ENCODE measurements at places on chromosomes 2 and 18.

DNA sequence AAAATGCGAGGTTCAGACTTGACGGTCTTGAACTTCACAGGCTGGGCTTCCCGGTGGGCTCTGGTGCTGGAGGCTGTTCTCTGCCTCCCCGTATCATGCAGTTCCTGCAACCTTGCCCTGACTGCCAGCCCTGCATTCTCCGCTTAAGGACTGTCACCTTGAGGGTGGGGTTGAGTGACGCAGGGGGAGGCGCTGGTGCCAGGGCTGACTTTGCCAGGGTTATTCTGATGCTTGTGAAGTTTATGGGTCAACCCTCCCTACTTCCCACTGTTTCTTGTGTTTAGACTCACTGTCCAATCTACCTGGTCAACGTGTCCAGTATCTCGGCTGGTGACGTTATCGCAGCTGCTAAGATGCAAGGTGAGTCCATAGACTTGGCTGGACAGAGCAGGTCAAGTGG lies 37.5 kb upstream of the MAPRE3 start:
- DNase-seq = no peak

- no peak for DNase-seq
These were observed 47.1 kb downstream of the COPS8 start for GRCh38 chr2:237132799-237133198.

DNA sequence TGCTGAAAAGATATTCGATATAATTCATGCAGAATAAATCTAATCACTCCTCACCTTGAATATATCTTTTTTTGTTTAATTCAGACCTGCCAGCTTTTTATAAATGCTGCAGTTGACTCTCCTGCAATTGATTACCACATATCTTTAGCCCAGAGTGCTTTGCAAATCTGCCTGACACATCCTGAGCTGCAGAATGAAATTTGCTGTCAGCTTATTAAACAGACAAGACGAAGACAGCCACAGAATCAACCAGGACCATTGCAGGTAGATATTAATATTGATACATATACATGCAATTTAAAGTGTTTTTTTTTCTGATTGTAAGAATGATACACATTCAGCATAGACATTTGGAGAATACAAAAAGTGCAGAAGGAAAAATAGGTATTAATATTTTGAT lies 35.6 kb upstream of the DYNC2LI1 start:
- DNase-seq = no peak

DNA sequence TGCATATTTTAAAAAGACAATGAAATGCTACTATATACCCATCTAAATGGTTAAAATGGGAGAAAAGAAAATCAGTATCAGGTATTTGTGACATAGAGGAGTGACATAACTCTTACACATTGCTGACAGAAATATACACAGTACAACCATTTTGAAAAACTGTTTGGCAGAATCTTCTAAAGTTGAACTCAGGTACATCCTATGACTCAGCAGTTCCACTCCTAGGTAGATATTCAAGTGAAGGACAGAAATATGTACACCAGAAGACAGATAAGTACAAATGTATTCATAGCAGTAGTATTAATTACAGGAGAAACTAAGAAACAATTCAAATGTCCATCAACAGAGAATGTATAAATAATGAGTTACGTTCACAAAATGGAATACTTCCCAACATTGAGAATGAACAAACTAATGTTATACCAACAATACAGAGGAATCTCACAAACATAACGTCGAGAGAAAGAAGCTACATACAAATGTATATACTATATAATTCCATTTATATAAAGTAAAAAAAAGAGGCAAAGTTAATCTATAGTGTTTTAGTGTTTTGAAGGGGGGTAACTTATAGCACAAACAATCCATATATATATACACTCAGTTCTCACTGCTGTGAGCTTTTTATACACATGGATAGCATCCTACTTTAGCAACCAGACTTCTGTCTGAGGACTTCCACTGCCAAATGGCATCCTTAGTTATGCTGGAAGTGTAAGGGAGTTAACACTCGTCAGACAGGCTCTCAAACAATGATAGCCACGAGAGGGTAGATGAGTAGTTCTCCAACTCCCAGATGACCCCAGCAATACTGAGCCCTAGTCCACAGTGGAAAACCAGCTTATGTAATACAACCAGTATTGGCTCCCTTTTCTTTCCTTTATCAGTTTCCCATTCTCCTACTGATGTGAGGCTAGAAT lies 172.5 kb downstream of the NBAS start:
- DNase-seq = no peak

GRCh38 chr2:182229297-182229696 lies 197.5 kb downstream of the PDE1A start:
- DNase-seq = no peak

- DNase-seq = no peak
These were observed 1.8 kb upstream of the CCDC68 start for GRCh38 chr18:54961016-54961423.

- DNase-seq = no peak
These were observed 26.4 kb downstream of the ST3GAL5 start for GRCh38 chr2:85862426-85862825.

- no peak for DNase-seq
These were observed 7.7 kb downstream of the FBXO15 start for GRCh38 chr18:74139888-74140287.

GRCh38 chr2:2876331-2877221 lies 501.0 kb downstream of the EIPR1 start:
- no peak for DNase-seq

- DNase-seq = no peak
These were observed 243.2 kb downstream of the MYO3B start for GRCh38 chr2:170420961-170421687.

GRCh38 chr2:195498839-195499490 lies 158.1 kb upstream of the SLC39A10 start:
- DNase-seq = no peak

GRCh38 chr2:8728305-8729015 lies 46.6 kb downstream of the ID2 start:
- DNase-seq = no peak

DNA sequence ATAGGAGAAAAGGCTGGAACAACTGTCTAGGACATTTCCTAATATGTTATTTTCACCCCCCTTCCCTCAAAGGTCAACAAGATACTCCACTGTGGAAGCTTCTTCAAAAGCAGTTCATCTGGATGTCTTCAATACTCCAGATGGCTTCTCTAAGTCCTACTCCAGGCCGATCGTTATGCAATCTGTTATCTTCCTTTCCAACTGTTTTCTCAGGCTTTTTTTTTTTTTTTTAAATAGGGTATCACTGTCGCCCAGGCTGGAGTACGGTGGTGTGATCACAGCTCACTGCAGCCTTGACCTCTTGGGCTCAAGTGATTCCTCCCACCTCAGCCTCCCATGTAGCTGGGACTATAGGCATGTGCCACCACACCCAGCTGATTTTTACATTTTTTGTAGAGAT lies 26.3 kb downstream of the ATP8B1 start:
- no peak for DNase-seq

DNA sequence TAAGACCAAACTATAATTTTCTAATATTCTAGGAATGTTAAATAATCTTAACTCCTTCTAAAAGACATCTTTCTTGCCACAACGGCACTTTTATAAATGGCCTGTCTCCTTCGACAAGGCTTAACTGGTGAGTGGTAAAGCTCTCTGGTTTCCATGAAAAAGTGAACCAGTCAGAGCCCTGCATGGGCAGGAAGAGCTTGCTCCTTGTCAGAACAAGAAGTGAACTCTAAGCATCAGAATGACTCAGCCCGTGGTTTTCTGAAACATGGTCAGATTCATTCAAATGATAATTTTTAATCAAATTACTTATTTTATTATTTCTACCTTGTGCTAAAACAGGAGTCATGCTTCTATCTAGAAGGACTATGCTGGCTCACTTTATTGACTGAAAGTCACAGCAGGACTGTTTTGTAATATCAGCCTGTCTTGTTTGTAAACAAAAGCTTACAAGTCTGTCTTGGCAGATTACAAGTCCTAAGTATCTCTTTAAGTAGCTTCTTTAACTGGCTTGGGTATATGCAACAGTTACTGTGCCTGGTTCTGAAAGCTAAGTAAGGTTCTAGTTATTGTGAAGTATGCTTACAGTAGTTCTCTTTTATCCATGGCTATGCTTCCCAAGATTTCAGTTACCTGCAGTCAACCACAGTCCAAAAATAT lies 245.4 kb downstream of the NAPG start:
- no peak for DNase-seq

DNA sequence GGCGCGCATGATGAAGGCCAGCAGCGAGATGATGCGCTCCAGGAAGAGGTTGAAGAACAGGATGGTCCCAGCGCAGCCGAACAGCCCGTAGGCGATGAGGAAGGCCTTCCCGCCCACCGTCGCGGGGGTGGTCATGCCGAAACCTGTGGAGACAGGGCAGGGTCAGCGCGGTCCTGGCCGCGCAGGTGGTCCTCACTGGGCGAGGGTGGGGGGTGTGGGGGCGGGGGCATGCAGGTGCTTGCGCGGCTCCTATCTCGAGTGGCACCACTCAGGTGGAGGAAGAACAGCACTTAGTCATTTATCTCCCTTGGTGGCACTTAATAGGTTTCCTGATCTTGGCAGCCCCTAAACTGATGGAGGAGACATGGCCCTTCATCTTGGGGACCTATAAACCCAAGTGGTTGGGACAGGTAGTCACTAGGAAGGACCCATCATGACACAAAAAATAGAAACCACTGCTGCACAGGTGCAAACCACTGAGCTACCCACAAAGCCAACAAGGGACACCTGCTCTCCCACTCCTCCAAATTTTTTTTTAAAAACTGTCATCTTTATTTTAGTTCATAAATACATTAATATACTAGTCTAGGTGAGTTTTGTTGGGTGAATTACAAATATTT lies 118.8 kb downstream of the MSH2 start:
- DNase-seq = no peak

DNA sequence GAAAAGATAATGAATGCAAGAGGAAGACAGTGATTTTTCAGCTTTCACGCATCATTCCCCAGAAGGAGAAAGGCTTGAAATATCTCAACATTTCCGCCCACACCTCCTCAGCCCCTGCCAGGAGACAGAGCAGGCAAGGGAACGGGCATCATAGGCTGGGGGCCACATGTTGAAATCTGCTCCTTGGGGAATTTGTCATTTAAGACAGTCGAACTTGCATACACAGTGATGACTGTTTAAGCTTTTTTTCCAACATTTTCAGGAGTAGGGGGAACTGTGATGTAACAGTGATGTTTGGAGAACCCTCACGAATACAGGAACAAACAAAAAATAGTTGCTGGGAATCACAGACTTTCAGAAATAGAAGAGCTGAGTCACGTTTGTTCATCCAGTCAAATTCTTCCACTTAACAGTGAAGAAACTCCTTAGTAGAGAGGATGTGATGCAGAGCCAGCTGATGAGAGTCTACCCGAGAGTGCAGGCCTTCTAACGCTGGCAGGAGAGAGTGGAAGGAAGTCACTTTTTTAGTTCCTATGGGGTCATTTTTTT lies 266.8 kb downstream of the ALPK2 start:
- DNase-seq = no peak

DNA sequence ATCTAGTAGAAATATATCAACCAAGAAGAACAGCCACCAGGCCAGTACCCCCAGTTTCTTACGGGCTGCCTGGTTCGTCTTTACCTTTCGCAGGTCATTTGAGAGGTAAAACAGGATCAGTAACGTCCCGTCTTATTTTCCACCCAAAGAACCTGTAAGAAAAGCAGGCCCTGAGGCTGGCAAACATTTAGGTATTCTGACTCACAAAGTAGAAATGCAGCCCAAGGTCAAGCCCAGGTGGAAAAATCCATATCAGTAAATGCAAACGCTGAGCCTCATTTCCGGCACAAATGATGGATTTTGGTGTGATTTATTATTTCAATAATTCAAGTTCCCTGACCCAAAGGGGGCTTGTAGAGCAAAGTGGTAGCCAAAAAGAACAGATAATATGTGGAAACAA lies 171.2 kb downstream of the ZNF516 start:
- no peak for DNase-seq

- no peak for DNase-seq
These were observed 434.2 kb upstream of the SLC8A1 start for GRCh38 chr2:40886100-40886499.

GRCh38 chr2:189386741-189387140 lies 54.5 kb upstream of the WDR75 start:
- DNase-seq = no peak
